ENCODE measurements at places on chromosomes 4 and X.

GRCh38 chr4:13461191-13461905 lies 22.8 kb downstream of the RAB28 start:
- DNase-seq = no peak

GRCh38 chr4:182556580-182556979 lies 313.4 kb downstream of the TENM3 start:
- DNase-seq = no peak

DNA sequence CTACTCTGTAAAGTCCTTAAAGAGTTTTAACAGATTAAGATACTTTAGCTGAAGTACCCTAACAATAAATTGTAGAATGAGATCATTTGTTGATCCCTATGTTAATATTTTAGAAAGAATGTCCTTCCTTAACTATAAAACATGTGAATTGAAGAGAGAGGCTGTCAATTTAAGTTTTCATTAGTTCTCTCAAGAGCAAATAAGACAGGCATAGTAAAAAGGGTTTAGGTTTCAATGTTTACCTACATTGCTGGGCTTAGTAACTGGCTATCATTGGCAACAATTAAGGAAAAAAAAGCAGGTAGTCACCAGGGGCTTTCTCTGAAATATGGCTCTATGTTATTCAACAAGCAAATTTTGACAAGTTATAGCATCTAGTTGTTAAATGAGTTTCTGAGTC lies 91.5 kb downstream of the ATRX start:
- DNase-seq = no peak

DNA sequence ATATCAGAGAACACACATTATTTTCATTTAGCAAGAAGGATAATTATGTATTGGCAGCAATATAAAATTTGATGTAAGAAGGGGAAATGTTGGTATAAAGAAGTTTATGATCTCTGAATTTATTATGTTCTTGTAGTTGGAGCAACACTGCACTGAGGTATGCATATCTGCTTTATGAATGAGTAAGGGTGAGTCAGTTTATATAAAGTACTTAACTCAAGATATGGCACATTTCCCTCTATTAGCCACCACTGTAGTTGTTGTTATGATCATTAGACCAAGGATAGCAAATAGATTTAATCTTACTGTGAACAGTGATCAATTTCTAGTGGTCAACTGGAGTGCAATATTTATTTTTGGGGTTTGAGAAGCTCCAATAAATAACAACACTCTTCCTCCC lies 66.6 kb downstream of the SNX25 start:
- no peak for DNase-seq

DNA sequence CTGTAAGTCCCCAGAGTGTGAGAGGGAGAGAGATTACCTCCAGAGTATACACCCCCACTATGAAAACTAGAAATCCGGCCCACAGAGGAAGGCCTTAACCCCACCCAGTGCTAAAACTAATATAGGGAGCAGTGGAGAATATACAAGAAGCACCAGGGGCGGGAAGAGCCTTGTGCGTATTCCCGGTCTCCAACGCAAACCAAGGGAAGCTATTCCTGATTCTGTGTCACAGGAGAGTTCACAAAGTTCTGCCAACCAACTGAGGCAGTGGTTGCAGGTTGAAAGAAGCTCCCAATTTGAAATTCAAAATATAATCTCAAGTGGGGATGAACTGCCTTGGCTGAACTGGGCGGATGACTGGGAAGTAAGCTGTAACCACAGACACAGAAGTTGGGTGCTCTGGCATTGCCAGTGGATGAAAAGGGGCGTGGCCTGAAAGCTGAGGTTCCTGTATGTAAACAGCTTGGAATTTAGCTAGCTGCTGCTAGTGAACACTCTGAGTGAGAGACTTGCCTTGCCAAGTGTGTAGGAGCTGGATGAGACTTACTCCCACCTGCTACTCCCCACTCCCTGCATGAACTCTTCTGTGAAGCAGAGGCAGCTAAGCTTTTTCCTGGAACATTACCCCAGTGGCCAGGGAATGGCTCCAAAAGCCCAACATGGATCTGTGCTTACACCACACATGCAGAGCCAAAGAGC lies 32.7 kb downstream of the ELF2 start:
- no peak for DNase-seq

DNA sequence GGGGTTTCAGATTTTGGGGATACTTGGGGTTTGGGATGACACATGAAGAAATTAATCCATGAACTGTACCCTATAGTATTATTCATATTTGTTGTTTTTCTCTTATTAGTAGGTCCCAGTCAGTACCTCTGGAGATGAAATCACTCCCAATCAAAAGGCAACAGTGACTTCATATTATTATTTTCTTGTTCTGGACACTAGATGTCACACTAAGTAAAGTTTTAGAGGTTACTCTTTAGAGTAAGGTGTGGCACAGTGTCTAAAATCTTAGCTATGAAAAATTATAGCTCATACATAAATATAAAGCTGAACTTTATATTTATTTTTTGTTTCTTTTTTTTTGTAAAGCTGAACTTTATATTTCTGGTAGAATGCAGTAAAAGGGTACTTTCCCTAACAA lies 35.1 kb downstream of the FAM114A1 start:
- no peak for DNase-seq

DNA sequence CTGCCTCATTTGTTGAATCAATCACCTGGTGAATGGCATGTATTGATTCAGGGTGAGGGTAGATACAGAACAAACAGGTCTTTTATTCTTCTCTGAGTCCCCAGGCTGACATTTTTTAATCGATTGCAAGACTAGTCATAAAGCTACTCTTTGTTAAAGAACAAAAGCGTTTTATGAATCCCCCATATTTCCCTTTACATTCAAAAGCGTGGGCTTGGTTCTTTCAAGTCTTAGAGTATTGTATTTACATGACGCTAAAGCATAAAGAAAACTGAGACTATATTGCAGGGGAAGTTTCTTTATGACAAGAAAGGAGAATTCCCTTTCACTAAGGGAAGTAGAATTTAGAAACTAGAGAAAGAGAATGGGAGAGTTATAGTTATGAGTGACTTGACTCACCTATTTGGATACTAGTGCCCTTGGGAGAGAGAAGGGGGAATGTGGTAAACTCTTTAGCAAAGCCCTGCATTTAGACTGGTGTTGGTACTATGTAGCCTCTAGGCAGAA lies 69.3 kb upstream of the PDE5A start:
- DNase-seq = no peak

- no peak for DNase-seq
These were observed 51.4 kb upstream of the LSM6 start for GRCh38 chr4:146124023-146124680.

DNA sequence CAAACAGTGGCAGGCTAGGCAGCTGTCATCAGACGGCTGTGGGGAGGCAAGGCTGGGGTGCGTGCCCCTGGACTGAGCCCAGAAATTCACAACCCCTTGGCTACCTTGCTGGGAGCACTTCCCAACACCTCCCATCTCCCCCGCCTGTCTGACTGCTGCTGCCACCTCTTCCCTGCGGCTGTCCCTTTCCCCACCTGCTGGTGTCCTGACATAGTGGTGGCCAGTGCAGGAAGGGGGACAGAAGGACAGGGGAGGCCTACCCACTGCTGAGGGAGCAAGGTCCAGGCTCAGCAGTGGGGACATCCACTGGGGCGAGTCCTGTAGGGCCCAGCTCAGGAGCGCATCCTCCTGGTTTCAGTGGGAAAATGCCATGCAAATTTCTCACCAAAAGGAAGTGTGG lies 3.4 kb downstream of the ABCD1 start:
- DNase-seq = no peak

DNA sequence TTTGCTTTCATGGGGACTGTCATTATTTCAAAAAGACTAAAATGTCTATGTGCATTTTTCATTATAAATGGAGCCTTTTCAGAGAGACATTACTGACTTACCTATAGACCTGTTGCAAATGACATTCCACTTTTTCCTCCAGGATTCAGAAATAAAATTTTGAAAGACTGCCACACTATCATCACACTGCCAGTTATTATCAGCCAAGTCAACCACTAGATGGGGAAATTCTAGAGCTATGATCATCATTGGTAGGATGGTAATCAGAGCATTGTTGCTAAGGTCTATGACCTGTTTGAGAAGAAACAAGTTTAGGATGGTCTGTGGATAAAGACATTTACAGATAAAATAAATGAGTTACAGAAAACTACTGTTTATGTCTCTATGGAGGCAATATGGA lies 22.5 kb downstream of the LRRC66 start:
- DNase-seq = no peak

DNA sequence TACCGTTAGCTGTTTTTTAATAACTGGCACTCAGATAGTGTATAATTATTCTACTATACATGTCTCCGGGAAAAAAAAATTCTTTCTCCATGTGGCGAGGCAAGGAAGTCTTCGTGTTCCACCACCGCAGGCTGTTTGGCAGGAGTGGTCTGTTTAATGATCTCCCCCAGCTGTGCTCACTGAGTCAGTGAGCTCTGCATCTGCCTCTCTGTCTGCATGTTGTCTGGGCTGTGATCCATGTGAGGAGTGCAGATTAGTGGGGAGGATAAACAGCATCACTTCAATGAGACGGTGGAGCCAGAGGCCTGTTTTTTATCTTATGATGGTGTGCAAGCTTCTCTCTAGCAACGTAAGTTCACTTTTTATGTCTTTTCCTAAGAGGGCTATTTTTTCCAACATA lies 69.8 kb downstream of the RPS3A start:
- no peak for DNase-seq

GRCh38 chrX:39726771-39727170 lies 371.0 kb downstream of the BCOR start:
- DNase-seq = no peak

DNA sequence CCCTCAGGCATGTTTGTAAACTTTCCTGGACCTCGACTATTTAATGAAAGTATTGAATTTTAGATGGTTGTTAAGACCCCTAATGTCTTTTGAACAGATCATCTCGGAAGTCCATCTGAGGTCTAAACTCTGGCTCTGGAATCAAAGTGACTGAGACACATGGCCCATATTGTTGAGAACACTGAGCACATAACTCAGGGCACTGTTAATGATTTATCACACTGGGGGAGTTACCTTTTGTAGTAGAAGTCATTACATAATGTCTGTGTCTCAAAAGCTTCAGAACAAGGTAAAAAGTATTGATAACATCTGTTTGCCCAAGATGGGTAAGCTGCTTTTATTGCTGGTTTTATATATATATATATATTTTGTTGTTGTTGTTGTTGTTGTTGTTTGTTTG lies 103.4 kb upstream of the HS3ST1 start:
- no peak for DNase-seq

DNA sequence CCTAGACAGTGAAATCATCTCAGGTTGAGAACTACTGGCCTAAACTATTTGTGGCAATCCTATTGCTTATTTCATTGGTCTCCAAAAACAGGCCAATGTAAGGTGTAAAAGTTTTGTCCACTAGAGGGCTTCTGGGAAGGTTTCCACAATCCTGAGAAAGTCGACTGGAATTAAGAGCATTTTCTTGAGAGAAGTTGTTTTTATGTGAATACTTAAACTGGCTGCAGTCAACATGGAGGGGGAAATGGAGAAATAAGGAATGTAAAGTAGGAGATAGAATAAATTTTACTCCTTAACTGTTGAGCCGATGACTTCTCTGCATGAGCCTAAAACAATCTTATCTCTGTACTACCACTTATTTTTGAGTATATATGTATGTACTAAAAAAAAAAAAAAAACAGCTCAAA lies 11.0 kb upstream of the EIF4E start:
- no peak for DNase-seq

GRCh38 chr4:41258783-41259182 lies 2.1 kb downstream of the UCHL1 start:
- no peak for DNase-seq

DNA sequence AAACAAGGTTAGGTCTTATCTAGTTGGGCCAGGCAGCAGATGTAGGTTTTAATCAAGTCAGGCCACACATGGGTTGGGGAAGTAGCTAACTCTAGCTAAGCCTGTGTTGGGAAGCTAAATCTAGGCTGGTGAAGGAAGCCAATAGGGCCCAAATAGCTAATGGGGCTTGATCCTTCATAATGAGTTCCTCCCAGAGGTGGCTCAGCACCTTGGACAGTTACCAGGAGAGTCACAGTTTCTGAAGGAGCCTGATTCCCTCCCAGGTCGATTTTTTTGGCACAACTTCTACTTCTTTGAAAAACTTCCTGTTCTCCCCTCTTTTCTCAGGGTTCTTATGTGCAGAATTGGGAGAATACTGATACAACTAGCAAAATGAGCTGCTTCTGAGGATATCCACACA lies 242.5 kb upstream of the PRPS2 start:
- DNase-seq = peak; percentile 21

GRCh38 chrX:133649651-133650050 lies 234.4 kb upstream of the GPC4 start:
- no peak for DNase-seq

DNA sequence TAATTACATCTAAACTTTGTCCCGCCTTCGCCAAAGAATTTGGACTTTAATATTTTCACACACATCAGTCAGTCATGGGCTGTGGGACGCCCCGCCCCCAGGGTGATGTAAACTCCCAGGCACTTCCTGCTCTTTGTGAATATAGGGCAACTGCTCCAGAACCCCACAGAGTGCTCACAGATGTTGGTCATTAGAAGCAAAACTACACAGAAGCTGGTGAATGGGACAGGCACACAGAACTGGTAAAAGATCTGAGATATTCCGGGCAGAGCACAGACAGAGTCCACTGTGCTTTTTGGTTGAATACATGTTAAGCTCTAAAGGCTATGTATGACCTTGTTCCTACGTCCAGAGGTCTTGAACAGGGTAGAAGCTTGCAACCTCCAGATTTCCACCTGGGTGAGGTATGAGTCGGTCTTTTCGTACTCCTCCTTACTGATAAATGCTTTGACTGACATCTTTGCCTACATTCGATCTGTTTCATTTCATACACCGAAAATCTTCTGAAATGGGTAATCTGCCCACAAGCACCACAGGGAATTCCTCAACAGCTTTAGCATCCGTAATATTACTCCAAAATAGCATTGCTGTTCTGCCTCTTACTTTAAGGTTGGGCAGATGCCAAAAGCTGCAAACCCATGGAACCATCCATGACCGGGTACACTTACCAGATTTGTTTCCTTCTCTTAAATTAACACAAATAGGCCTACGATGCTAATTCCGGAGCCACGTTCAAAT lies 144.6 kb downstream of the AMELX start:
- DNase-seq = no peak

GRCh38 chr4:87512400-87512799 lies 16.8 kb downstream of the SPARCL1 start:
- no peak for DNase-seq

- DNase-seq = no peak
These were observed 855 bp downstream of the GPRASP2 start for GRCh38 chrX:102712981-102713625.

GRCh38 chrX:123801901-123802300 lies 58.0 kb upstream of the XIAP start:
- DNase-seq = no peak
